Ovary (tissue), 10 donors: ENCODE measurements at places on chromosomes 7 and 10.

GRCh38 chr10:59310324-59310914 lies 51.9 kb downstream of the FAM13C start:
- DNase-seq = no peak

- DNase-seq = no peak
Measured at GRCh38 chr10:120076996-120077706, 184.6 kb downstream of the SEC23IP start.

- DNase-seq = no peak
Measured at GRCh38 chr10:15898046-15898445, 37.7 kb upstream of the MINDY3 start.

GRCh38 chr7:20153567-20153966 lies 63.6 kb downstream of the MACC1 start:
- DNase-seq = no peak
